Left hindlimb (tissue), 1 donor: ENCODE measurements at places on chromosomes 7 and 10.

GRCh38 chr7:96311967-96312366 lies 9.9 kb downstream of the SLC25A13 start:
- DNase-seq = no peak

GRCh38 chr7:56174875-56175760 lies 58.9 kb upstream of the NUPR2 start:
- DNase-seq = no peak

DNA sequence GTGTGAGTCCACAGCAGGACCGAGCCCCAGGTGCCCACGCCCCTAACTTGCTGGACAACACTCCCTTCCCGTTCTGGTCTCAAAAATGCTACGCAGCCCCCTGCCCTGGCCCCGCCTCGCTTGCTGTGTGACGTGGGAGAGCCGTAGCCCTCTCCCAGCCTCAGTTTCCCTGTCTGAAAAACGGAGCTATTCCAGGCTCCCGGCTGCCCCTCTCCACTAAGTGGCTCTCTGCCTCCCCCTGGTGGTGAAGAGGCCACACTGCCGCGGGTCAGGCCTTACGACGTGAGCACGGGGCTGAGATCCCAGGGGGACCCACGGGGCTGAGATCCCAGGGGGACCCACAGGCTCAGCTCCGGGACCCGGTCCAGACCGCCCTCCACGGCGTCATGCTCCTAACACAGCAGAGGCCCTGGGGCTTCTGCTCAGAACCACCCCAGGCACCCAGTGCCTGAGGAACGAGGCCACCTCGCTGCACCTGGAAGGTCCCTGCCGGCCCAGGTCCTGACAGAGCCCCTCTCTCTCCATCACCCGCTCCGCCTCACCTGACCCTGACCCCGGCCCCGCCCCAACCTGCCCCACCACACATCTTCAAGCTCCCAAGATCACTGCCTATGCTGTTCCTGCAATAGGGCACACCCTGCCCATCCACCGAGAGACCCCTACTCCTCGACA lies 26.7 kb downstream of the MICALL2 start:
- DNase-seq = no peak

DNA sequence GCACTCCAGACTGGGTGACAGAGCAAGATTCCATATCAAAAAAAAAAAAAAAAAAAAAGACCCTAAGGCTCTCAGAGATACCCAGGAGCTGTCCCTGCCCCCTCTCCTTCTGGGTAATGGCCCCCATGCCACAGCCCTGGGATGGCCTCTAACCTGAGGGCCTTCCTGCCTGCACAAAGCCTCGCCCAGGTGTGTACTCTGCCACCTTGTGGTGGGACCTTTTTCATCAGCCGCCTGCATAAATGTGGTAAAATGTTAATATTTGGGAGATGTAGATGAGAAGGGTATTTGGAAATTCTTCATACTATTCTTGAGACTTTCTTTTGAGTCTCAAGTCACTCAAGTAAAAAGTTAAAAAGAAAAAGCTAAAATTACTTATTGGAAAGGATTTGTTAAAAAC lies 46.3 kb upstream of the RNF216 start:
- no peak for DNase-seq

- no peak for DNase-seq
These were observed 57.7 kb downstream of the DNAJB6 start for GRCh38 chr7:157394246-157395191.

GRCh38 chr10:16770670-16771069 lies 46.6 kb downstream of the RSU1 start:
- no peak for DNase-seq

DNA sequence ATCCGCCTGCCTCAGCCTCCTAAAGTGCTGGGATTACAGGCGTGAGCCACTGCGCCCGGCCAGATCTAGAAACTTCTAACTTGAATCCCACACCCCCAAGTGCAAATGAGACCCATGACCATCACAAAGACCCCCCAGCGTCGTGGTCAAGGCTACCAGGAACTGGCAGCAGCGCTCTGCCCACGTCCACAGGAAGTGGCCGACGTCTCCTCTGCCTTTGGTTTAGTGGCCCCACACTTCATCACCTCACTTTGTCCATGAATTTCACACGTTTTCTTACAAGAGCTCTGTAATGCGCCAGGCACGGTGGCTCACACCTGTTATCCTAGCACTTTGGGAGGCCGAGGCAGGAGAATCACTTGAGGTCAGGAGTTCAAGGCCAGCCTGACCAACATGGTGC lies 53.5 kb upstream of the TNRC18 start:
- no peak for DNase-seq

GRCh38 chr7:111982804-111983203 lies 223.4 kb downstream of the DOCK4 start:
- DNase-seq = no peak

DNA sequence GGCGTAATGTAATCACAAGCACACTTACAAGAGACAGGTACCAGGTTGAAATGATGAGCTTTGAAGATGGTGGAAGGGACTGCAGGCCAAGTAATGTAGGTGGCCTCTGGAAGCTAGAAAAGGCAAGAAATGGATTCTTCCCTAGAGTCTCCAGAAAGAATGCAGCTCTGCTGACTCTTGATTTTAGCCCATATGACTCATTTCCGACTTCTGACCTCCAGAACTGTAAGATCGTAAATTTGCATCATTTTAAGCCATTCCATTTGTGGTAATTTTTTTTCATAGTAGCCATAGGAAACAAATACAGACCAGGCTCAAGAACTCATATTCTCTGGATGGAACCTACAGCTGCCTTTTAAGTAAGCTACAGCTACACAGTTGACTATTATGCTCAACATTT lies 315.5 kb downstream of the MAGI2 start:
- DNase-seq = no peak

DNA sequence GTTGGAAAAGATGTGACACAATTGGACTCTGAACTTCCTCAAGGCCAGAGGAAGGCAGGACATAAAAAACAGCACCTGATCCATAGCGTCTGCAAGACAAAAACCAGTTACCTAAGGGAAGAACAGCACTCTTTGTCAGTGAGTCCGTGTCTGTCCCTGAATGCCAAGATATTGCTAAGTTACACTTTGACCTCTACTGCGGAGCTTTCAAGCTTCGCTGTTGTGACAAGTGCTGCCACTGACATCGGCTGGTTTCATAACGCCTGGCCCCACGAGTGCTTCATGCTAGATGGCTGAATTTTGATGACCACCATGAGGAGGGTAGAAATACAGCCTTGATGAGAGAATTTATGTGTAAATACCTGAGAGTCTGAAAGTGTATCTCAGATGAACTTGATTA lies 49.7 kb upstream of the JAZF1 start:
- DNase-seq = no peak

DNA sequence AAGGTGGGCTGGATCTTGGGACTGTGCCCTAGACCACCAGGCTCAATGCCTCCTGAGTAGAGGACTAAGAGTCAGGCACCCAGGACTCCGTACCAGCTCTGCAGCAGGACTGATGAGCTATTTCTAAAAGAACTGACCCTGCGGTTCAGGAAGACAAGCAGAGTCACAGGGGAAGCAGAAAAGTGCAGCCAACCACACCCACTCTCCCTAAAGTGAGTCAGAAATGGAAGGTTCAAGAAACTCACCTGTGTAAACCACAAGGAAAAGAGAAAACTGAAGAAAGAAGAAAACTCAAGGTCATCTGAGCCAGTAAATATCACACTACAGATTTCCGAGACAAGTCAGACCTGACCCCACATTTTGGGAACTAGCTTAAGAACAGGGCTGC lies 2.5 kb downstream of the PARP12 start:
- no peak for DNase-seq

DNA sequence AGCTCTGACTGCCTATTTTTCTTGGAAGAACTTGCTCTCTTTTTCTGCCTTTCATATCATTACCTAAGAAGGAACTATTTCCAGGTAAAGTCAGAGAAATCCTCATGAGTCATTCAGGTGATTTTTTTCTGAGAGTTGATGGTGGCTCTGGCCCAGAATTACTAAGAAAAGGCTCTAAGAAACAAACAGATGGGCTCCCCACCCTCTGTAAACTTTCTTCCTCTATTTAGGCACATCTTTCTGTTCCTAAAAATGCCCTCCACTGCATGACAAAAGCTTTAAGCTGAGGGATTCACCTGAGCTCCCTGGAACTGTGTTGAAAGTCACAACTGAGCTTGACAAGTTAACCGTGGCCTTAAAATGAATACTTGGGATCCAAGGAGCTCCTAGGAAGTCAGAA lies 1.6 kb downstream of the OLAH start:
- DNase-seq = no peak

- DNase-seq = no peak
These were observed 195.7 kb upstream of the GPR26 start for GRCh38 chr10:123470336-123470921.

- DNase-seq = peak; percentile 66
These were observed at the start of gene ARID5B for GRCh38 chr10:61900829-61901792. Gene ARID5B (plus strand): TSS chr10:61901699. CDS start chr10:61901710, 11 bp downstream.

DNA sequence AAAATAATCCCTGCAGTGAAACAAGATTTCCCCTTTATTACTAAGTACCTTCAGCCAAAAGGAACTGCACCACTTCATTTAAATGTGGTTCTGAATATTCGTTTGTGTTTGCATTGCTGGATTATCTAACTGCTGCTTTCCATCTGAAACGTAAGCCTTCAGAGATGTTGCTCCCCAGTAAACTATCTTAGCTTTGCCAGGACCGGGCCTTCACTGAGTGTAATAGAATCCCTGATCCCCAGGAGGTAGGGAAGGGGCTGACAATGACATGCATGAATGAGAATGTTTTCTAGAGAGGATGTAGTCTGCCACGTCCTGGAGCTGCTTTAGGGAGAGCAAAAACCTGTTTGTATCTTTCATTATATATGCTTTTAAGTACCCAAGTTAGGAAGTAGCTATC lies 19.5 kb upstream of the INSYN2A start:
- no peak for DNase-seq

- DNase-seq = no peak
These were observed 374.8 kb downstream of the GFRA1 start for GRCh38 chr10:115898242-115898641.

DNA sequence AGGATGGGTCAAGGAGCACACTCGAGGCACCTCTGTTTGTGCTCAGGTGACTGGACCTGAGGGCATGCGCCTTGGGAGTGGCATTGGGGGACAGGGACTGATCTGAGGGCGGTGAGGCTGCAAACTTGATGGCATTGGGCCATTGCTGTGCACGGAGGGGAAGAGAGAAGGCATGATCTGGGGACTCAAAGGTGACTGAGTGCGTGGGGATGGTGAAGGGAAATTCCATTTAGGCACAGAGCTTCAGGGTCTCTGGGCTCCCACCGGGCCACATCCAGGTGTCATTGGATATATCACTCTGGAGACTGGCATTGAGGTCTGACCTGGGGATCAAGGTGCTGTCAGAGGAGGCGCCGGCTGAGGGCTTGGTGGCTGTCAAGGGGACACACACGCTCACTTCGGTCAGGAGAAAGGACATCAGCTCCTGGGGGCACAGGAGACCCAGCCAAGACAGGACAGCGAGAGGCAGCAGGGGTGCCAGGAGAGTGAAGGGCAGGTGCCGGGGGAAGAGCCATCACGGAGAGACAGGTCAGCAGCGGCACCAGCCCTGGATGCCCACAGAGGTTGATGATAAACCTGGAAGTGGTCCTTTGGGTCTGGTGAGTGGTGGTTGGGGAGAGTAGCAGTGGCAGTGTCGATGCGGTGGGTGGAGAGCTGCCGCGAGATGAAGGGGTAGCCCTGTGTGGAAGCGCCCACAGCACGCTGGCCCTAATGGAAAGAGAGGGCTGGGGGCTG lies 5.5 kb downstream of the ADCK2 start:
- no peak for DNase-seq

DNA sequence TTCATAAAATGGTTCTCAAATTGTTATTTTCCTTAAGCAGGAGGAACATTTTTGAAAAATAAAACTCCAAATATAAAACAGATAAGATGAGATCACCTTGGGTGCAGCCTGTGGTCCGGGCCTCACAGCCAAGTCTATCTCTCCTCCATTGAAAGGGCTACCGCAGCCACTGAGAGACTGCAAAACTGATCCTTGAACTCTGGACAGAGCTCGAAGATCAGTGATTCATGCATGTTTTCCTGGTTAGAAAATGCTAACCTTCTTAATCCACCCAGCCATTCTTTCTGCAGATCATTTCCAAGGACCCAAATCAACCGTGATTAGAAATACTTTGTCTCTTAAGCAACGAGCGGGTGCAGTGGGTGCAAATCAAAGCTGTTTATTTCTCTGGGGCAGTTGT lies 378.8 kb downstream of the PLXDC2 start:
- no peak for DNase-seq

DNA sequence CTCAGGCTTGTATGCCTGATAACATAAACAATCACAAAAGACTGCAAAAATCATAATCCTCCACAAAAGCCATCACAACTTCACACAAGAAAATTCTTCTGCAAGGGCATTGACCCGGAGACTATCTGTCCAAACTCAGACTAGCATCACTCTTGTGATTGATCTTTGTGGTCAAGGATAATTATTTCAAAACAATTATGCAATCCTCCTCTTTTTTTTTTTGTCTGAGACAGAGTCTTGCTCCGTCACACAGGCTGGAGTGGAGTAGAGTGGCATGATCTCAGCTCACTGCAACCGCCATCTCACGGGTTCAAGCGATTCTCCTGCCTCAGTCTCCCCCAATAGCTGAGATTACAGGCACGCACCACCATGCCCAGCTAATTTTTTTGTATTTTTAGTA lies 22.2 kb downstream of the CDNF start:
- no peak for DNase-seq

GRCh38 chr10:117544004-117544701 lies 1.6 kb downstream of the EMX2 start:
- peak; percentile 34 for DNase-seq

GRCh38 chr10:70090013-70090412 lies 37.4 kb downstream of the MACROH2A2 start:
- DNase-seq = no peak

GRCh38 chr7:2051707-2052656 lies 180.8 kb downstream of the MAD1L1 start:
- no peak for DNase-seq

DNA sequence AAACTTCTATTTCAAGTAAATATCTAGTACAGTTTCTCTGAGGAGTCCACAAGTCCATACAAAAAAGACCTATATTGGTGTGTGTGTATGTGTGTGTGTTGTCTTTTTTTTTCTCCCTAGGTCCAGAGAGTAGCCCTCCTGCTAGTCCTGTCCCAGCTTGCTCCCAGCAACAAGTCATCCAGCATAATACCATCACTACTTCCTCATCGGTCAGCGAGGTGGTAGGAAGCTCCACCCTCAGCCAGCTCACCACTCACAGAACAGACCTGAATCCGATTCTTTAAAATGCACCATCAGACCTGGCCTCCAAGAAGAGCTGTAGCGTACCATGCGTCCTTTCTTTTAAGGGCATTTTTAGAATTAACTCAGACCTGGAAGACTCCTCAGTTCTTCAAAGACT lies 139.1 kb downstream of the TRIL start:
- no peak for DNase-seq

DNA sequence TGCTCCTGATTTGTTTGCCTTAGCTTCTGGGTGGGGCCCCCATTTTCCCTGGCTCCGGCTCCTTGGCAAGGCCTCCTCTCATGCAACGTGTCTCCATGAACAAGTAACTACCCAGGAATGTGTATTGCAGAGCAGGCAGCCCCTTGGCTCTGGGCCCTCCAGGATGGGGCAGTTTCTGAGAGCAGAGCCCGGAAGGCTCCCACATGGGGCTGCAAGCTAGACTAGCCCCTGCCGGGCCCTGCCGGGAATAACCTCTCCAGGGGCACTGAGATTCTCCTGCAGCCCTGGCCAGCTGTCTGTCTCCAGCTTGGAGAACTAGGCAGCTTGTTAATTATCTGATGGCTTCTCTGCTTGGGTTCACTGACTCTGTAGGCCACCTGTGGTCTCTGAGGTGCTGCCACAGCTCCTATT lies 184.0 kb upstream of the INHBA start:
- peak; percentile 81 for DNase-seq

- DNase-seq = no peak
These were observed 519 bp upstream of the RPP38 start for GRCh38 chr10:15096661-15097010.
